Breast epithelium (tissue), 4 donors: ENCODE measurements at places on chromosomes 3 and 15. TPM values are rescaled to one million over a fixed set of nuclear protein-coding genes. Genes with fewer than 3 reads are reported as not detected.

DNA sequence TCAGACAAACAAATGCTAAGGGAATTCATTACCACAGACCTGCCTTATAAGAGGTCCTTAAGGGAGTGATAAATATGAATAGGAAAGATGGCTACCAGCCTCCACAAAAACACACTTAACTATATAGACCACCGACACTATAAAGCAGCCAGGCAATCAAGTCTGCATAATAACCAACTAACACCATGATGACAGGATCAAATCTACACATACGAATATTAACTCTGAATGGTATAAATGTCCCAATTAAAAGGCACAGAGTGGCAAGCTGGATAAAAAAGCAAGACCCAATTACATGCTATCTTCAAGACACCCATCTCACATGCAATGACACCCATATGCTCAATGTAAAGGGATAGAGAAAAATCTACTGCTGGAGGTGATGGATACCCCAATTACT is 221.1 kb downstream of the SCAPER start:
- H3K4me1 ChIP-seq, result no peaks in the 10 kb centered on the region
- no peaks in the 10 kb centered on the region for H3K36me3 ChIP-seq
- H3K4me3 ChIP-seq, result no peak overlapping the region
- no peaks in the 10 kb centered on the region for H3K27me3 ChIP-seq

GRCh38 chr15:80856809-80857377 is 77.7 kb downstream of the CEMIP start:
- H3K27ac ChIP-seq, result no peak overlapping the region
- no peak overlapping the region for H3K4me3 ChIP-seq
- H3K4me1 ChIP-seq, result no peaks in the 10 kb centered on the region

- no peaks in the 10 kb centered on the region for H3K36me3 ChIP-seq
- no peaks in the 10 kb centered on the region for H3K4me1 ChIP-seq
- DNase-seq, result no peak
- no peaks in the 10 kb centered on the region for H3K27me3 ChIP-seq
- H3K27ac ChIP-seq, result no peak overlapping the region
- H3K4me3 ChIP-seq, result no peak overlapping the region
Observed at GRCh38 chr15:87118435-87118834, 1038.8 kb downstream of the AGBL1 start.

GPR62 gene
- 0.16 TPM for total RNA-seq

DNA sequence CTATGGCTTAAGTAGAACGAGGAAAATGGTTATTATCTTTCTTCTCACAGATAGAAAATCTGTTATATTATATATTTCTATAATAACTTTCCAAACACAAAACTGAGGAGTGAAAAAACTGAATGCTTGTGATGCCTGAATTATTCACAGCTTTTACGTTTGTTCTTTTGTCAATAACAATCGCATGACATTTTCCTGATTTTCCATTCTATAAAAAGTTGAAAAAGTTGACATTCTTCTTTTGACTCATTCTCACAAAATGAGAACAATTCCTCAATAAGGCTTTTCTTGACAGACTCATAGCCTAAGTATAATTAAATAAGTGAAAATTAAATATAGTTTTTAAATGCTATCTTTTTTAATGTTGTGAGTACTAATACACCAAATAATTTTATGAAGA is 288.8 kb upstream of the TGFBR2 start:
- H3K27me3 ChIP-seq, result no peaks in the 10 kb centered on the region
- no peak overlapping the region for H3K4me3 ChIP-seq
- DNase-seq, result no peak
- H3K4me1 ChIP-seq, result no peaks in the 10 kb centered on the region
- H3K36me3 ChIP-seq, result no peaks in the 10 kb centered on the region

- no peaks in the 10 kb centered on the region for H3K4me1 ChIP-seq
- no peak overlapping the region for H3K4me3 ChIP-seq
- no peak for DNase-seq
- peak overlapping the region; percentile 54 for H3K27ac ChIP-seq
- H3K36me3 ChIP-seq, result no peaks in the 10 kb centered on the region
Observed at GRCh38 chr3:127546554-127546953, 44.0 kb downstream of the TPRA1 start.

DNA sequence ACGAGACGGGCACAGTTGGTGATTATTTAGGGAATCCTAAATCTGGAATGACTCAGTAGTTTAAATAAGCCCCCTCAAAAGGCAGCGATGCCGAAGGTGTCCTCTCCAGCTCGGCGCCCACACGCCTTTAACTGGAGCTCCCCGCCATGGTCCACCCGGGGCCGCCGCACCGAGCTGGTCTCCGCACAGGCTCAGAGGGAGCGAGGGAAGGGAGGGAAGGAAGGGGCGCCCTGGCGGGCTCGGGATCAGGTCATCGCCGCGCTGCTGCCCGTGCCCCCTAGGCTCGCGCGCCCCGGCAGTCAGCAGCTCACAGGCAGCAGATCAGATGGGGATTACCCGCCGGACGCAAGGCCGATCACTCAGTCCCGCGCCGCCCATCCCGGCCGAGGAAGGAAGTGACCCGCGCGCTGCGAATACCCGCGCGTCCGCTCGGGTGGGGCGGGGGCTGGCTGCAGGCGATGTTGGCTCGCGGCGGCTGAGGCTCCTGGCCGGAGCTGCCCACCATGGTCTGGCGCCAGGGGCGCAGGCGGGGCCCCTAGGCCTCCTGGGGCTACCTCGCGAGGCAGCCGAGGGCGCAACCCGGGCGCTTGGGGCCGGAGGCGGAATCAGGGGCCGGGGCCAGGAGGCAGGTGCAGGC is 318.0 kb downstream of the FGF12 start:
- no peak overlapping the region for H3K27ac ChIP-seq
- peak overlapping the region; percentile 71 for H3K4me3 ChIP-seq
- no peaks in the 10 kb centered on the region for H3K27me3 ChIP-seq

MUSTN1 gene
- total RNA-seq, result 13.0 TPM

KBTBD13 gene
- total RNA-seq, result 0.33 TPM

SNX22 gene
- 0.98 TPM for total RNA-seq

GRCh38 chr15:42144841-42145375 is 11.5 kb downstream of the PLA2G4F start:
- H3K27ac ChIP-seq, result no peak overlapping the region
- no peaks in the 10 kb centered on the region for H3K36me3 ChIP-seq
- no peak for DNase-seq
- no peaks in the 10 kb centered on the region for H3K4me1 ChIP-seq

- H3K4me3 ChIP-seq, result no peak overlapping the region
- no peaks in the 10 kb centered on the region for H3K4me1 ChIP-seq
- H3K36me3 ChIP-seq, result no peaks in the 10 kb centered on the region
Observed at GRCh38 chr3:4754180-4755086, 224.8 kb upstream of the BHLHE40 start.
